ENCODE measurements at places on chromosomes 2 and 18.
A peak's percentile ranks its signal among the peaks of the same experiment; 100 is the strongest.

- DNase-seq = no peak
These were observed 267.4 kb downstream of the MEIS1 start for GRCh38 chr2:66702301-66702700.

- no peak for DNase-seq
These were observed 1.0 kb upstream of the ZNF532 start for GRCh38 chr18:58863539-58864145.

DNA sequence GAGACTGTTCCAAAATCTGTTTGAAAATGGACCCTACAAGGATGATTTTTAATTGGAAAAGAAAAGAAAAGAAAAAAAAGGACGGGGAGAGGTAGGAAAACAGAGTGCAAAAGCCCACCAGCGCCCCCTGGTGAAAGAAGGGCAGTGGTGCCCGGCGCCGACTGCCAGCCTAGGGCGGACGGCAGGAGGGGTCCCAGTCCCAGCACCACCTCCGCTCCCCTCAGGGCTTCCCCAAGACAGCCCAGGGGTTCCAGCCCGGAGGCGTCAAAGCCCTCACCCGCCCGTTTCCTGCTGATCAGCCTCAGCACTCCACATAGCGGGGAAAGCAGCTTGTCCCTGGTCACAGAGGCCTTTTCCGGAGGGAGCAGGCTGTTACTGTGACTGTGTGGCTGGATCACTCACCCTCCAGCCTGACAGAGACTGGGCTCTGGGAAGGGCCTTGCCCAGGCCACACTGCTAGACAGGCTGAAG, 213.9 kb downstream of the TFCP2L1 start:
- no peak for DNase-seq

DNA sequence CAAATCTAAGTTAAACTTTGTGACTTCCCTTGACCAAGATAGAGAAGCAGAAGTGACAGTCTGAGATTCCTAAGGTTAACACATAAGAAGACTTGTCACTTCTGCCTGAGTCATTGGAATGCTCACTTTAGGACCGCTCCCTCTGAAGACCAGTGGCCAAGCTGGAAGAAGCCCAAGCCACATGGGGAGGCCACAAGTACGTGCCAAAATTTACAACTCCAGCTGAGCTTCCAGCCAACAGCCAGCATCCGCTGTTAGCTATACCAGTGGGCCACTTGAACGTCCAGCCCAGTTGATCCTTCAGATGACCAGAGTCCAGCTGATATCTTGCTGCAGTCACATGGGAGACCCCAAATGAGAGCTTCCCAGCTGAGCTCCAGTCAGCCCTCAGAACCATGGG, 18.1 kb upstream of the ANTXR1 start:
- DNase-seq = no peak

DNA sequence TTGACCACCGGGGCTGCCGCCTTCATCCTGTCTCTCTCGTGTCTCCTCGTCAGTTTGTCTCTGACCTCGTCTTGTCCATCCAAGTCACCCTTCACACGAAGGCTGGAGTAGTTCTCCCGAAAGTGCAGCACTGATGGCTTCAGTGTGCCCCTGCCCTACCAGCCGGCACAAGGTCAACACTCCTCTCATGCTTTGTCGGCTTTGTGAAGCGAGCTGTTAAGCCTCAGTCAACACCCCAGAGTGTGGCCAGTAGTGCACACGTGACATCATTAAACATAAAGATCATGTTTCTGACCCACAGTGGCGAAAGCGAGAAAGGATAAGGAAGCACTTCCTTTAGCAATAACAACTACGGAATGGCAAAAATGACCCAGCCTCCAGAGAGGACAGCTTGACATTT, 23.2 kb downstream of the ACKR3 start:
- DNase-seq = no peak

DNA sequence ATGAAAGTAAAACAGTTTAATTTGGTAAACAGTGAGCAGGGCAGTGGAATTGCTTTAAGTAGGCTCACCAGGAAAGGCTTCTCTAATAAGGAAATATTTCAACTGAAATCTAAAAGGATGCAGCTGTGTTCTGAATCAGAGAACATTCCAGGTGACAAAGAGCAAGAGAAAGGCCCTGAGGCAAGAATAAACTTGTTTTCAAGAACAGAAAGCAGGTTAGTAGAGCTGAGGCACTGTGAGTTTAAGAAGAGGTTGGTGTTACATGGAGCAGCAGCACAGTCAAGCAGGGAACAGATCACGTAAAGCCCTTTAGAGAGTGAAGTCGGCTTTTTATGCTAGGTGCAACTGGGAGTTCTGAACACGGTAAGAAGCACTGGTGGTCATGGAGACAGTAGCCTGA, 57.0 kb upstream of the SCN1A start:
- DNase-seq = no peak

DNA sequence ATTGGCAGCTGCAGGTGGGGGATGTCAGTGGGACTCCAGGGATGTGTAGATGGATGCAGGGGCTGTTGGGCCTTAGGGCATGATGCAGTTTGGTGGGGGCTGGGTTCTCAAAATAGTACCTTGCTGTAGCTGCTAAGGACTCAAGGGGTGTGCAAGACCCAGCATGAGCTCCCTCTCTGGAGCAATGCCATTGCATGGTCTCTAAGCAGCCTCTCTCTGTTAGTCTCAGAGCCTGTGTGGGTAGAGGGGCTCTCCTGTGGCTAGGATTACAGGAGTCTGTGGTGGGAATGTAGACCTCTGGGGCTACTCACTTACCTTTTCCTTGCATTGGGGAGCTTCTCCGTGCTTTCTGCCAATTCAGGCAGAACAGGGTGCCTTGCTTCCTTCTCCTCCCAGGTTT, 228.9 kb downstream of the LPIN1 start:
- no peak for DNase-seq

GRCh38 chr2:206274434-206275311, at the start of gene ZDBF2:
Gene ZDBF2 (plus strand): TSS chr2:206274663. CDS start chr2:206281850, 7,187 bp downstream.
- peak; percentile 31 for DNase-seq

DNA sequence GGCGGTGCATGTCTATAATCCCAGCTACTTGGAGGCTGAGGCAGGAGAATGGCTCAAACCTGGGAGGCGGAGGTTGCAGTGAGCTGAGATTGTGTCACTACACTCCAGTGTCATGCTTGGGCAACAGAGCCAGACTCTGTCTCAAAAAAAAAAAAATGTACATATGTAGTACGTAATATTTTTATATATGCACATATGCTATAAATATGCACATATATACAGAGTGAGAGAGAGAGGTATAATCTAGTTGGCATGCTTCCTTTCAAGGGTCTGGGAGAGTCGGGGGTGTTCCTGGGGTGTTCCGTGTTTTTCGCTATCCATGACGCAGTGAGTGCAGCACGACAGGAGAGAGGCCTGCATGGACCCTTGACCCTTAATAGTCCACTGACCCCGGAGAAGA, 83.5 kb downstream of the AOX1 start:
- no peak for DNase-seq

GRCh38 chr2:97645112-97645694, 659 bp upstream of the COX5B start:
- no peak for DNase-seq

- no peak for DNase-seq
These were observed 173.3 kb upstream of the ERBB4 start for GRCh38 chr2:212711856-212712255.

GRCh38 chr18:8397034-8397433, 212.2 kb upstream of the RAB12 start:
- no peak for DNase-seq

DNA sequence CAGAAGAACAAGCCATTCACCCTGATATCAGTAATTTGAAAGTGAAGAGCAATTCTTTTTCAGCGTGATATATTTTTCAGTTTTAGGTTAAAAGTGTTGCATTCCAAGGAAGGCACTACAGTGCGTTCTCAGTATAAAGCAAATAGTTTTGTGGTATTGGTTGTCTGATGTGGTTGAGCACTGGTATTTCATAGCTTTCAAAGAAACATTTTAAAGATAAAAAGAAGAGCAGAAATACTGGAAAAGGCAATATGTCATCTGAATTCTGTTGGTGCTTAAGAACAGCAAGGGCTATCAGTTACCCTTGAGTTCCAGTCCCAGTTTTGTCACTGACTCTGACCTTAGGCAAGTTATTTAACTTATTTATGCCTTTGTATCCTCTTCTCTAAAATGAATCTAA, 191.6 kb downstream of the BABAM2 start:
- DNase-seq = no peak

DNA sequence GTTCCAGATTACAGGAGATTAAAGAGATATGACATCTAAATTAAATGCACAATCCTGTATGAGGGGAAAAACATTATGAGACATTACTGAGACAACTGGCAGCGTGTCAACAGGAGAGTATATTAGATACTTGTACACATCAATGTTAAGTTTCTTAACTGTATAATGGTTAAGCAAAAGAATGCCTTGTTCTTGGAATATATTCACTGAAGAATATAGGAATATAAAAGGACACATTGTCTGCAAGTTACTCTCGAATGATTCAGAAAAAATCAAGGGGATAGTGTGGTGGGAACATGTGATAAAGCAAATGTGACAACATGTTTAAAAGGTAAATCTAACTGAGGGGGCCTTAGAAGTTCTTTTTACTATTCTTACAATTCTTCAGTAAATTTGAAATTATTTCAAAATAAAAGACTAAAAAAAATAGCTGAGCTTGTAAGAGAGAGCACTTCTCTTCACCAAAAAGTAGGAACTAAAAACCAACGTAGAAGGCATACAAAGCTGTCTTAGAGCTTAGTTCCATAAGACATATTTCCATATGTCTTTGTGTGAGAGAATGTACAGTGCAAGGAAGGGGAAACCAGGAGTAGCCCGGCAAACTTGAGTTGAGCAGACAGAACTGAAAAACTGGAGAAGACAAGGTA, 7.5 kb downstream of the WDPCP start:
- no peak for DNase-seq

DNA sequence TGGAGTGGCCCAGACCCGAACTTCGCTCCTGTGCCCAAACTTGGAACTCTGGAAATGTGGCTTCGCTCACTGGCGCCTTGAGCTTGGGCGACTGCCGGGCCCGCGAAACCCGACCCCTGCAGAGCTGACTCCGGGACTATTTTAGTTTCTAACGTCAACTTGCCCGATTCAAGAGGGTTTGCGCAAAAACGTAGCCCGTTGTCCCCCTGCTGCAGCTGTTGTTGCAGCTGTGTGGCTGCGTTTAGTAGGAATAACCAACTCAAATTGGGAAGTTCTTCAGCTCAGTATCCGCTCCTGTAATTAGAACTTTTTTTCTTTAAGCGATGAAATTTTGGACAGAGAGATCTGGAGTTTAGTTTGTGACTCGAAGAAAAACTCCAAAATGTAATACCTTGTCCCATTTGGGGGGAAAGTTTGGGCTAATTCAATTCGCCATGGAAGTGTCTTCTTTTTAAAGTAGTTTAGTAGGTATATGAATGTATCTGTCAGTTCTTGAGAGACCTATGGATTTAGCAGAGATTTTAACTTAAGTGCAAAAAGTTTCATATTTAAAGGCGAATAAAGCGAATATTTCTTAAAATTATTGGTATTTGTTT, 559 bp downstream of the MYL12A start:
- DNase-seq = no peak

GRCh38 chr2:46336283-46336959, 39.2 kb downstream of the EPAS1 start:
- peak; percentile 13 for DNase-seq

- DNase-seq = no peak
These were observed 419.3 kb upstream of the VWC2L start for GRCh38 chr2:213991453-213992108.

- DNase-seq = no peak
These were observed 149.2 kb upstream of the POU3F3 start for GRCh38 chr2:104704496-104705245.

DNA sequence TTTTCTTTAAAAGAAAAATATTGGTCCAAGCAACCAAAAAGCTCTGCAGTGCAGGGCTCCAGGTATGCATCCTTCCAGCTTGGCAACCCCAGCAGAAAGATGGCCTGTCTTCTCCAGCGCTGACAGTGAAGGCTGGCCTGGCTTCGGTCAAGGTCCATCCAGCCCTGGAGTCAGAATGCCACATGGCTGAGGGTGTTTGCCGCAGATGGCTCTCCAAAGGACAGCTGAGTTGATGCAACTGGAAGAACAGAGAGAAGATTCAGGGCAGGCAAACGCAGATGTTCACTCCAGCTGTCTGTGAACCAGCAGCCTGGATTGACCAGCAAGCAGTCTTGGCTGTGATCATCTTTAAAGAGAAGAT, 51.4 kb downstream of the MARCO start:
- DNase-seq = no peak

GRCh38 chr2:3433339-3433699, 53.8 kb downstream of the TRAPPC12 start:
- DNase-seq = no peak

- DNase-seq = no peak
These were observed 10.1 kb downstream of the TEX51 start for GRCh38 chr2:126908721-126909177.

DNA sequence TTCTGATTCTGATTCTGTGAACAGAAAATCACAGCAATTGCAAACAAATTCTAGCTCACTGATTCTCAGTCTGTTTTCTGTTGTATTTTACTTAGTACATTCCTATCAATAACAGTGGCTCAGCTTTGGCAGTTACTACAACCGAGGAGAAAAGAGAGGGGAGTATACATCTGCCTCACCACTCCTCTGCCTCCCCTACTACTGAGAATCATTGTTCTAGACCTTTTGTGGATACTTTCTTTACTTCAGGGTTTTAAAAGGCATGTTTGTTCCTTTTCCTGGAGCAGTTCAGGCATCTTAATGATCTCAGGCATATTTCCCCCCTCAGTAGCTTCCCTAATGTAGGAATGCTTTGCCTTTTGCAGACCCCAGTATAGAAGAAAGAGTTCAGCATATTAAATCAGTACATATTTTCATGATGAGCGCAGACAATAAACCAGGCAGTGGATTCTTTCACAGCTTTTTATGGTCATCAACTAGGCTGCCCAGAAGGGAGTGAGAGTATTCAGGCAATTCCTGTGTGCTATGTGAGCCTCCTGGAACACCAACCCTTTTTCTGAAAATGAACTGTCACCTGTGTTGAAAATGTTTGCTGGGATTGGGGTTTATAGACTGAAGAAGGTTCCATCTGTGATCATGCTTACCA, 10.3 kb downstream of the STAMBP start:
- no peak for DNase-seq

DNA sequence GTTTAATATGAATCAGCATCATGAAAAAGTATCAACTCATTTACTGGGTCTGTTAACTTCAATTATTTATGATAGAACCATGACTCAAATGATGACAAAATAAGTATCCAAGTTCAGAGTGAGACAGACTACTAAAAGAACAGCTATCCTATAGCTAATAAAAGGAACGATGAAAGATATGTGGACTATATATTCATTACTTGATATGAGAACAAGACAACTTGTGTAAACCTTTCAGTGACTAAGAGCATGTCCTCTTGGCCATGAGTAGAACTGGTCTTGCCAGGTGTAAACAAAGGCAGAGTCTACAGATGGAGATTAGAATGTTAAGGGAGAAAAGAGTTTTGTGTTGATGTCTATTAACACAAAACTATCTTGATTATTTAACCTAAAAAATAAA, 360.4 kb upstream of the ZC3H15 start:
- peak; percentile 37 for DNase-seq

DNA sequence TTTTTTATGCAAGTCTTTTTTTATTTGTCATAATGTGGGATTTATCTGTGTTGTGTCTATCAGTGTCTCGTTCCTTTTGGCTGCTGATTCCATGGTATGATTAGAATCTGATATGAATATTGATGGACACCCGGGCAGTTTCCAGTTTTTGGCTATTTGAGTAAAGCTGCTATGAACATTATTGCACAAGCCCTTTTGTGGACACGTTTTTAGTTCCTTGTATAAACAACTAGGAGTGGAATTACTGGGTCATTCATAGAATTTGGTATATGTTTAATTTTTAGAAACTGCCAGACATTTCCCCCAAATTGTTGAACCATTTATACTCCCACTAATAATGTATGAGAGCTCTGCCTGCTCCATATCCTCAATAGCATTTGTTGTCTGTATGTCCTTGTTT, 26.6 kb downstream of the HK2 start:
- no peak for DNase-seq

Measured in NCI-H446 treated with DMSO at 0.1 percent for 48 hours (cell line).